ENCODE measurements at places on chromosomes 11 and 22.

DNA sequence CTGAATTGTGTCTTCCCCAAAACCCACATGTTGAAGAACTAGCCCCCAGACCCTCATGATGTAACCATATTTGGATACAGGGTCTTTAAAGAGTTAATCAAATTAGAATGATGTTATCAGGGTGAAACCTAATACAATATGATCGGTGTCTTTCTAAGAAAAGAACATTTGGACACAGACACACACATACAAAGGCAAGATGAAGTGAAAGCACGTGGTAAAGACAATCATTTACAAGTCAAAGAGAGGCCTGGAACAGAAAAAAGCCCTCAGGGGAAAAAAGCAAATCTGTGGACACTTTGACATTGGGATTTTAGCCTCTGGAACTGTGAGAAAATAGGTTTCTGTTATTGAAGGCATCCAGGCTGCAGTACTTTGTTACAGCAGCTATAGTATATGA lies 733.4 kb downstream of the JRKL start:
- DNase-seq, result no peak

DNA sequence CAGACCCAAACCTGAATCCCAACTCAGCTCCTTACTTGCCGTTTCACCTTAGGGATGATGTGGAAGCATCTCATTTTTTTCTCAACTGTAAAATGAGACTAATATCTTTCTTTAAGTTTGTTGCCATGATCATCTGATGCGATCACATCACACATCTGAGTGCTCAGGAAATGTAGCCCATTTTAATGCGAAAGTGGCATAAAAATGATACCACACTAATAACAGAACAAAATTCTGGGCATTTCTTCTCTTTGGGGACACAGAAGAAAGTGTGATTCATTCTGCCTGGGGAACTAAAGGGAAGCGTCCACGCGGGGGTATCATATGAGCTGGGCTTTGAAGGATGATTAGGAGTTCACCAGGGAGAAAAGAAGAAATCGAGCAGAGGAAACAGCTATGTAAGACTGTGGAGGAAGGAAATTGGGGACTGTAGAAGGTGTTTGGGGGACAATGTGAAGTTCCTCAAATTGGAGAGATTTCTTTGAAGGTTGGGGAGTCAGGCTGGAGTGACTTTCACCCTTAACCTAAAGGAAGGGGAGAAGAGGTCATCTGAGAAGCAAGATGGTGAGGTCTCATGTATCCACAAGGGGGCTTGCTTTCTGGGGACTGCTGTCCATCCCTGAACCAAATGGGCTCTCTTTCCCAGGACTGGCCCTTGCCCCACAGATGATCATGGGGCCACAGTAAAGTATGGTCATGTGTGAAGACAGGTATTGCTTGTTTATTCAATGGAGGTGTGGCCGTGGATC lies 49.7 kb upstream of the NNMT start:
- DNase-seq, result no peak

GRCh38 chr11:5284637-5285036 lies 14.9 kb upstream of the HBE1 start:
- no peak for DNase-seq

DNA sequence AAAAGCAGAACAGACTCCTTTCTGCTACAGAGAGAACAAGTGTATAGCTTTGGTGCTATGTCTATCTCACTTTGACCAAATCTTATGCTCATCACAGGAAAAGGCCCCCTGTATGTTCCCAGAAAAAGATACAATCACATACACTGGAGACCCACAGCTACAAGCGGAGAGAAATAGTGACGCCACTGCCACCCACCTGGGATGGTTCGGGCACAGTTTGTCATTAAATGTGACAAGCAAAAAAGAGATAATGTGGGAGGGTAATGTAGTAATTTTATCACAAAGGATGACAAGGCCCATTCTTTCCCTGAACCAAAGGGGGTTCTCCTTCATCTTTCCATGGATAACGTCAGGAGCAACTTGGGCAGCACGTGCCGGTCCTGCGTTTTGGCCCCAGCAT lies 32.0 kb downstream of the THOC5 start:
- no peak for DNase-seq

DNA sequence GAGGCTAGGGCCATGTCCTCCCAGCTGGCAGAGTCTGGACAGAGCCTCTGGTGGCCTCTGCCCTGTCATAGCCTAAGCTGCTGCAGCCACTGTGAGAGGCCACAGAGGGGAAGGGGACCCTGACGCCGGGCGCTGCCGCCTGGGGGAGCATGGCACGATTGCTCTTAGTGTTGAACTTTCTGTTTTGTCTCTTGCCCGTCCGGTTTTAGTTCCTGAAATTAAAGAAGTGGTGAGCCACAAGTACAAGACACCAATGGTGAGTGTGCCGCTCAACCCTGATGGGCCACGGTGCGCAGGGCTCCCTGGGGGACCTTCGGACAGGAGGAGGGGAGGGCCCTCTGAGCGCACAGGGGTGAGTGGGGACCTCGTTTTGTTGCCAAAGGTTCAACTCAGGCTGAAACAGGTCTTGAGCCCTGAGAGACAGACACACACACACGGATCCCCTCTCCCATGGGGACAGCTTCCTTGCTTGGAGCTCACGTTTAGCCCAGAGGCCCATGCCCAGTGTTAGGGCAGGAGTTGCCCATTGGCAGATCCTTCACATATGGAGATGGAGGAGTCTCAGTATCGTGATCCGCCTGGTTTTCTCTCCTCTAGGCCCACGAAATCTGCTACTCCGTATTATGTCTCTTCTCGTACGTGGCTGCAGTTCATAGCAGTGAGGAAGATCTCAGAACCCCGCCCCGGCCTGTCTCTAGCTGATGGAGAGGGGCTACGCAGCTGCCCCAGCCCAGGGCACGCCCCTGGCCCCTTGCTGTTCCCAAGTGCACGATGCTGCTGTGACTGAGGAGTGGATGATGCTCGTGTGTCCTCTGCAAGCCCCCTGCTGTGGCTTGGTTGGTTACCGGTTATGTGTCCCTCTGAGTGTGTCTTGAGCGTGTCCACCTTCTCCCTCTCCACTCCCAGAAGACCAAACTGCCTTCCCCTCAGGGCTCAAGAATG lies 23.8 kb downstream of the MYBPC3 start:
- DNase-seq, result no peak
